Erythroblast (primary cell): ENCODE measurements at places on chromosomes 11 and 22.
A peak's percentile ranks its signal among the peaks of the same experiment; 100 is the strongest.

- no peak for DNase-seq
These were observed 1491.4 kb downstream of the LRRC4C start for GRCh38 chr11:39968071-39968470.

DNA sequence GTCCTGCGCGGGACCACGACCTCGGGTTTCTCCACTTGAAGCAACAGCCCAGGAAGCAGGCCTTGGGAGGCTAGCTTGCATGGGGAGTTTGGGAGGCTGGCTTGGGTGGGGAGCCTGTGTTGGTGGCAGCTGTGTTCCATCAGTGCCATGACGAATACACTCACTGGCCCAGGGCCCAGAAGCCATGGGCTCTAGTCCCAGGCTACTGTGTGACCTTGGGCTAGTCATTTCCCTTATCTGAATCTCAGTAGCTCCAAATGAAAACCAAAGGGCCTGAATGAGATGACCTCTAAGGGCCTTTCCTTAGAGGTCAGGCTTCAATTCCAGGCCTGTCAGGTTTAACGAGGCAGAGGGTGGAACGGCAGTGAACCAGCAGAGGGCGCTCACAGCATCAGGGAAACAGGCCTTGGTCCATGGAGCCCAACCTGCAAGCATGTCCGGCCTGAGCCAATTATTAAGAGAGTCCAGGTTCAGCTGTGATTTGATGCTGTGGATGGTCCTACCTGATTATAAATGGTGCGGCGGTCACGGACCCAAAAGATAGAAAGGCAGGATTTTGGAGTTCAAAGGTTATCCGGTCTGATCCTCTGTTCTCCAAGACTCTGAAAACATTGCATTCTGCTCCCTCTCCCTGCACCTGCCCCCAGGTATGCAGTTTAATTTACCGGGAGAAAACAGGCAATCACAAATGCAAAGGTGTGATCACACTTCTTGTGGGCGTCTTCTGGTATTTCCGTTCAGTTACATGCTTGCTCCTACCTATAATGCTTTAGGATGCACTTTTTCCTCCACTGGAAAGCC, 15.9 kb downstream of the PTPN5 start:
- DNase-seq, result peak; percentile 75

DNA sequence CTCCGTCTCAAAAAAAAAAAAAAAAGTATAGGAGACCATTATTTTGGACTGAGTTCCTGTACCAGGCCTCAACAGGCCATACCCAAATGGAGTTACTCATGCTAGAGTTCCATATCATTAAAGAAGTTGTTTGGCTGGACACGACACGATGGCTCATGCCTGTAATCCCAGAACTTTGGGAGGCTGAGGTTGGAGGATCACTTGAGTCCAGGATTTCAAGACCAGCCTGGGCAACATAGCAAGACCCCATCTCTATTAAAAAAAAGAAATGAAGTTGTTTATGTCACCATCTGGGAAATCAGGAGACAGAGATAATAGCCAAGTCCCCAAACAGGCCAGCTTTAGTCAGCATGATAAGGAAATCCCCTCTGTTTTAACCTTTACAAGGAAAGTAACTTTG, 6.7 kb upstream of the FNBP4 start:
- no peak for DNase-seq

- peak; percentile 9 for DNase-seq
These were observed 36.8 kb downstream of the BARX2 start for GRCh38 chr11:129412494-129412893.

GRCh38 chr11:346529-346928, 22.8 kb upstream of the B4GALNT4 start:
- DNase-seq, result no peak

GRCh38 chr11:119223856-119224255, 17.7 kb downstream of the CBL start:
- DNase-seq, result no peak

DNA sequence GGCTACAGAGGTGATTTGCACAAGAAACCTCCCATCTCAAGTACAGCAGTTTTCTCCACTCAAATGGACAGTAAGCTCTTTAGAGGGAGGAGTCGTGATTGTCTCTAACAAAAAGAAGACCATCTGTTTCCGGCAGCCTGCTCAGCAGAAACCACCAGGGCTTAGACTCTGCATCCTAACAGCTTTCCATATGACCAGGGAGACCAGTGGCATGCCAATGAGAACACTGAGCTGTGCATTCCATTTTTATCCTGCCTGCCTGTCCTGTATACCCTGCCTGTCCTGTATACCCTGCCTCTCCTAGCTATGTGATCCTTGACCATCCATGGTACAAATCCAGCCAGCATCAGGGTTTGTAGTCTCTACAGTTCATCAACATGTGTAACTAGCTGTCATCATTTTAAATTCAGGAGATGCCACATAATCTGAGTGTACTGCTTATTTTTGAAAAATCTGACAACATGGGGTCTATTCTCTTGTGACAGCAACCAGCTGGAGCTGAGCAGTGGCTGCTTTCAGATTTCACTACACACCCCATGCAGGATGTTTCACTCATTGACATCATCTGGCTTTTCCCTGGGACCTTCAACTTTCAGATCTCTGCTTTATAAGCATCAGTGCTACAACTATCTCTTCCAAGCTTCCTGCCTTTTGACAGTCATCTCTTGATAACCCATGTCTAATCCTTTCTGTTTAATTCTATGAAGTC, 50.5 kb upstream of the POU2AF2 start:
- no peak for DNase-seq

- DNase-seq, result peak; percentile 69
These were observed 1.8 kb downstream of the ALKBH8 start for GRCh38 chr11:107563702-107564101.

- no peak for DNase-seq
These were observed 74.2 kb downstream of the GRK3 start for GRCh38 chr22:25638638-25639037.
